HAP-1 (cell line): ENCODE measurements at places on chromosomes 3 and 15.

- no peak for DNase-seq
Observed at GRCh38 chr3:102980355-102980696, 545.5 kb downstream of the ZPLD1 start.

DNA sequence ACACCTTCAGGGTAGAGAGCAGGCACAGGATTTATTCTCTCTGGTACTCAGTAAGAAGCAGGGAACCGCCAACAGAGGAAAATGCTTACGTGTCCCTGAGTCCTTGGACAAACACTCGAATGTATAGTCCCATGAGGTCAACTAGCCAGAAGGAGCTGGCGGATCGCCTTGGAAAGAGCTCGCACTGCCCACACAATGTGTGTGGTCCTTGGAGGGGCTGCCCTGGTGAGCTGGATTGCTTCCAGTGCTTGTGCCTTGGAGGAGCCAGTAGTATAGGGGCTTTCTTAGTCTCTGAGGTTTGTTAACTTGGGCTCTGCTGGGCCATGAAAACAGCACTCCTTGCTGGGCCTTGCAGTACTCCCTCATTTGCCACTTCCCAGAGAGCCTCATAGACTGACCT is 40.7 kb upstream of the VILL start:
- no peak for DNase-seq

- DNase-seq, result no peak
Observed at GRCh38 chr15:56654624-56655023, 78.7 kb downstream of the ZNF280D start.

DNA sequence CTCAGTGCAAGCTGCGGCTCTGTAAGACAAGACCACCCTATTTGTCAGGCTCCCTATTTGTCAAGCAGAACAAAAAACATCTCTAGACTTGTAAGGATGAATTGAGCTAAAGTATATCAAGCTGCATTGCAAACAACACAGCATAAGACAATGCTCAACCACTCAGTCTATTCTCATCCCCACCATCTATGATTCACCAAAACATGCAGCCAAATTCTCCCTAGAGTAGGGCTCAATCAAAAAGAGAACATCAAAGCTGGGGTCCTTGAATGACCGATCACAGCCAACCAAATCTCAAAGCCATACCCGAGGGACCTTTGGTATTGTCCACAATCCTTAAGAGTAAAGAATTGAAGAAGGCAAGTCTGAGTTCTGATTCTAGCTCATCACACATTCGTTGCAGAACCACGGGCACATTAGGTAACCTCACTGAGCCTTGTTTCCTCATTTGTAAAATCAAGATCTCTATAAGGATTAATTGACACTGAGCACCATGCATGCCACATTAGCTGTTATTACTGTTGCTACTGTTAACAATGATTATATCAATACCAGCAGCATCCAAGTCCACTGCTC is 31.2 kb downstream of the RFTN1 start:
- no peak for DNase-seq
